ENCODE measurements at places on chromosomes 16 and 17.

DNA sequence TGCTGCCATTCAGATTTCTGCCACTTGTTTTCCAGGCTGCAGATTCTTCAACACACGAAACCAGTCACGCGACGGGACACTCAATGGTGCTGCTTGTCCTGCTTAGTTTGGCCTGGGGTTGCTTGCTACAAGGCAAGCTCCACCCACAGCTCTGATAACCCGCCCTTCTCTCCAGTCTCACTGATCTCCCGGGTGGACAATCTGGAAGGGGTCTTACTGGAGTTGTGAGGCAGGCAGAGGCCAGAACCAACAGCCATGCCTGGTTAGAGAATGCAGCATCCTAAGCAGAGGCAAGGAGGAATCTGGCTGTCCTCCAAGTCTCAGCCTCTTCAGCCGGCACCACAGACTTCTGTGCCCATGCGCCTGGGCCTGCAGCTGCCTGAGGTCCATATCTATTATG is 119.1 kb downstream of the KCNJ12 start:
- peak; percentile 13 for DNase-seq

DNA sequence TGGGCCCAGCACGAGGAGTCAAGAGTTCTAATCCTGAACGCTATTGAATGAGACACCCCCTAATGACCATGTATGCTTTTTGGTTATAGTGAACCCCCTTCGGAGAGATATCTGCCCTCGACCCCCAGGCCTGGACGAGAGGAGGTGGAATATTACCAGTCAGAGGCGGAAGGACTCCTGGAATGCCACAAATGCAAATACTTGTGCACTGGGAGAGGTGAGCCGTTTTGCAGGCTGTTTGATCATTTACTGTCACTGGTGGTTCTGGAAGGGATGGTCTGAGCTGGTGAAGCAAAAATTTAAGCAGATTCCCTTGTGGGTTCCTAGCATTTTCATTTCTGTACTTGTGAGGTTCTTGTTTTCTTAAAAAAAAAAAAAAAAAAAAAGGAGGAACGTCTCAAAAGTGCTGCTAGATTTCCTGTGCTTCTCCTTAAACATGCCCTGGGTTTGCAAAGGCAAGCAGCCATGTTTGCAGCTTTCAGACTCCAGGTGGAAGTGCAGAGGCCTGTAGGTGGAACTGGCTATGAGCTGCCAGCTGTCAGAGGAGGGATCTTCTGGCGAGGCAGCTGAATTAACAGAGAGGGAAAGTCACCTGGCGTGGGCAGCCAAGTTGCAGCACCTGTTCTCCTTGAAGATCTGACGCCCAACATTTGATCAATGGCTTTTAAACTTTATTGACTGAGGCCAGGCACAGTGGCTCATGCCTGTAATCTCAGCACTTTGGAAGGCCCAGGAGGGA is 3.5 kb downstream of the MARVELD3 start:
- DNase-seq: no peak

DNA sequence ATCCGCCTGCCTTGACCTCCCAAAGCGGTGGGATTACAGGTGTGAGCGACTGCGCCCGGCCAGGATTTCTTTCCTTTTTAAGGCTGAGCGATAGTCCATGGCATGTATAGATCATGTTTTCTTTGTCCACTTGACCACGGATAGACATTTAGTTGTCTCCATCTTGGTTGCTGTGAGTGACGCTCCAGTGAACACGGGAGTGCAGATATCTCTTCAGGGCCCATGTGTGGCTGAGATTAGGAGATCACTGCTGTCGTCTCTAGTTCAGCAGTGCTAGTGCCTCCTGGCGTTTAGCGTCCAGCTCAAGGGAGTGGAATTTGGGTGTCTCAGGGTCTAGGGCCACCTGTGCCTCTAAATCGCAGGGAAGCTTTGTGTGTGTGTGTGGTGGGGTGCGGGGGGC is 41.5 kb downstream of the ABCC1 start:
- no peak for DNase-seq

DNA sequence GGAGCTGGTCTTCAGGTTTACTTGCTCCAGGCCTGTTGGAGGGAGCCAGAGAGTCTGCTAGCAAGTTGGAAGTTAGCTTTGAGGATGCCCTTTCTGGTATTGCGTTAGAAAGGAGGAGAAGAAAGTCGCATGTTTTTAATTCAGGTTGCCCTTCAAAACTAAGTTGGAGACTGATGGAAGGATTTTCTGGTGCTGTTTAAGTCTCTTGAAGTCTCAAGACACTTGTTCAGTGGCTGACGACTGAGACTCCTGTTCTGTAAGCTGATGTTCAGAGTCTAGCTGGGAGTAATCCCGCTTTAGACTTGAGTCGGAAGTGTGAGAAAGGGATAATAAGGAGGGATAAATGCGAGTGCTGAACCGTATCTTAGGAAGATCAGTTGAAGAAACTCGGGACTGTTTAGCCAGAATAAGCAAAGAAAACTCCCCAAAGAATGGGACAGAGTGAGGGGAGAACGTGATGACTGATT is 740 bp downstream of the AATF start:
- peak; percentile 24 for DNase-seq

Data from midbrain (tissue), 1 donor.